Activated T-cell treated with anti-CD3 and anti-CD28 coated beads for 1 hour (primary cell): ENCODE measurements at places on chromosomes 7 and 10.

- DNase-seq = no peak
These were observed 115.2 kb upstream of the MDFIC start for GRCh38 chr7:114806590-114807162.

DNA sequence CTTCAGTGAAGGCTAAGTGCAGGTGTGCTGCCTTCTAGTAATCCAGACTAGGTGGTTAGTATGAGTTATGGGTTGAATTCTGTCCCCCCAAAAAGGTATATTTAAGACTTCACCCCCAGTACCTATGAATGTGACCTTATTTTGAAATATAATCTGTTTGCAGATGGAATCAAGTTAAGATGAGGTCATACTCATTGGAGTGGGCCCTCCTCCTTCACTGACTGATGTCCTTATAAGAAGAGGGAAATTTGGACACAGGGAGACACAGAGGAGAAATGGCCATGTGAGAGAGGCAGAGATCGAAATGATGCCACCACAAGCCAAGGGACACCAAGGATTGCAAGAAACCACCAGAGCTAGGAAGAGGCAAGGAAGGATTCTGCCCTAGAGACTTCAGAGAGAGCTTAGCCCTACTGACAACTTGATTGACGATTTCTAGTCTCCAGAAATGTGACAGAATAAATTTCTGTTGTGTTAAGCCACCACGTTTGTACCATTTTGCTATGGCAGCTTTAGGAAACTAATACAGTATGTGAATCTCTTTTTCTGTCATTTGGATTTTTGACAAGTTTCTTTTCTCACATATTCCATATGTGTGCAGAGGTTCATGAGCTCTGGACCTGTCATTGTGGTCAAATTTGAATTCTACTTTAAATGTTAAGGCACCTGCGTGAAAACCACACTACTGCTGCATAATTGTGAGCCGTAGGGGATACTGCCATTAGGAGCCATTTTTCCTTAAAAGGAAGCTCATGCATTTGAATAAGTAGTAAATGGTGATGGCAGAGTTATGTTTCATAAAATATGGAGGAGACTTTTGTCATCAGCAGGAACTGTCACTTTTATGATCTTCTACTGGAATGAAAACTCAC, 2.6 kb upstream of the RPA3 start:
- DNase-seq = no peak

DNA sequence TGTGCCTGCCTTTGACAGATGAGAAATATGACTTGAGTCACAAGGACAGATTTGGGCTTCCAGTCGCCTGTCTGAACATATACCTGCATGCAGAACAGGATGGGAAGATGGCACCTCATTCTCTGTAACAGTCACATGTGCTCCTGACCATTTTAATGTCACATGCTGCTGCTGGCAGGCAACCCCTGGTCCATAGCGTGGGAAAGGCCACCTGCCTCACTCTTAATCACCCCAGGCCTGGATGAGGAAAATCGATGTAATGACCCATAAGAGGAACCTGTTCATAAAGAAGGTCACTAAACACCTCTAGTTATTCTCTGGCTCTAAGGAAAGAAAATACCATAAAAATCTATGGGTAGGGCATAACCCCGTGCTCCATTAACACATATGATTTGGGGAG, 110.2 kb downstream of the GFRA1 start:
- no peak for DNase-seq

DNA sequence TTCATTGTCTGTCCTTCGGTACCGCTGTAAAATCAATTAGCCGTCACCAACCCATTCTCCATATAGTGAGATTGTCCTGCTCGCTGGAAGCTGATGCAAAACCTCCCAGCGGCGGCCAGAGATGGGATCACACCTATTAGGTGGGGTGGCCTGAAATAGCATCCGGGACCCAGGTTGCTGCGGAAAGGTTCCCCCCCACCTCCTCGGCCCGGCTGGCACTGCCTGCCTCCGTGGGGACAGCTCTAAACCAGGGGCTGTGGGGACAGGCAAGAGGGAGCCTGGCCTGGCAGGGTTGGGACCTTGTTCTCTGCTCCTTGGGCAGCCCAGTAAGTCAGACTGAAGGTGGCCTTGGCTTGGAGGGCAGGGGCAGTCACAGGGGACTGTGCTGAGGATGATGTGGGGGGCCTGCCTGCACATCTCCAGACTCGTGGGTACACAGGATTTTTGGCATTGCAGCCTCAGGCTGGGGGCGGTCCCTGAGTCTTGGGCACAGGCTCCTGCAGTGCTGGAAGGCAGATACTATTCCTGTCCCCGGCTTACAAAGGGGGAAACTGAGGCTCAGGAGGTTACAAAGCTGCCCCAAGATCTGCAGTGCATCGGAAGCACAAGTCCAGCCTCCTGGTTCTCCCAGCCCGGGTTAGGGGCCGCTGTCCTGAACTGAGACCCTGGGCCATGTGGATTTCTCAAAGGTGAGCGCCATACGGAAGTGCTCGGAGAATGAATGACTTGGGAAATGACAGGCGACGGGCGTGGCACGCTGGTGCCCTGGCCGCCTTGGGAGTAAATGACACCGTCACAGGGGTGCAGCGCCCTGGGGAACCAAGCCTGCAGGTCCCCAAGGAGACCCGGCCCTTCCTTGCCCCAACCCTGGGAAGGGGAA, 65.6 kb downstream of the UNCX start:
- no peak for DNase-seq

GRCh38 chr7:25066253-25066652, 58.8 kb downstream of the CYCS start:
- DNase-seq = no peak

GRCh38 chr7:55550010-55550663, 22.2 kb downstream of the VOPP1 start:
- no peak for DNase-seq

- DNase-seq = no peak
These were observed 926 bp upstream of the PCBD1 start for GRCh38 chr10:70889291-70889690.

DNA sequence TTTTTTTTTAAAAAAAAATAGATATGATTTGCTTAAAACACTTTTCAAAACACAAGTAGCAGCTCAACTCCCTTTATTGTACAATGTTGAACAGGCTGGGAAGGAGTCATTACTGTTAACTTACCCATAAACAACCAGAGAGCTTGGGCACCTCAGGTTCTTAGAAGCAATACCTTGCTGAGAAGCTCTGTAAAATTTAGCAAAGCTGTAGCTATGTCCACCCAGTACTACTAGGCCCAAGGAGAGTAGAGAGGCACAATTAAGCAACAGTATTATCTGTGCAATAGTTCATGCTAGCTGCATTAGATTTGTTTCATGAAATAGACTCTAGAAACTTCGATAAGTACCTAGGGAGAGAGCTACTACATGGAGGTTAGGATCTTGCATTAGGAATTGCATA, 32.0 kb downstream of the SEMA3A start:
- DNase-seq = no peak

GRCh38 chr10:87723500-87723899, 63.8 kb downstream of the PAPSS2 start:
- DNase-seq = no peak

DNA sequence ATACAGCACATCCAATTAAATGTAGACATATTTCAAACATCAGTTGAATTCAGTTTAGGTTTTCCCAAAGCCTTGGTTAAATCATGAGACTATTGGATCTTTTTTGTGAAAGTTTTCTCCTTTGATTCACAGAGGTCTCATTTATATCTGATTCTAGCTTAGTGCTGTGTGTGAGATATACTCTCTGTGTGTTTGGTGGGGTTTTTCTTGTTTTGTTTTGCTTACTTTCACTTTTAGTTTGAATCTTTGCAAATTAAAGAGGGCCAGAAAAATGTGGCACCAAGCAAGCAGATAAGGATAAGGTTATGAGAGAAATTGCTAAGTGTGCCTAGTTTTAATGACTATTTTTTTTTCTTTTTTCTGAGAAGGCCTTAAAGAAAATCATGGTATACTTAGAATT, 12.6 kb upstream of the OR6B1 start:
- DNase-seq = no peak

GRCh38 chr7:12888717-12889116, 201.3 kb downstream of the ARL4A start:
- DNase-seq = no peak

DNA sequence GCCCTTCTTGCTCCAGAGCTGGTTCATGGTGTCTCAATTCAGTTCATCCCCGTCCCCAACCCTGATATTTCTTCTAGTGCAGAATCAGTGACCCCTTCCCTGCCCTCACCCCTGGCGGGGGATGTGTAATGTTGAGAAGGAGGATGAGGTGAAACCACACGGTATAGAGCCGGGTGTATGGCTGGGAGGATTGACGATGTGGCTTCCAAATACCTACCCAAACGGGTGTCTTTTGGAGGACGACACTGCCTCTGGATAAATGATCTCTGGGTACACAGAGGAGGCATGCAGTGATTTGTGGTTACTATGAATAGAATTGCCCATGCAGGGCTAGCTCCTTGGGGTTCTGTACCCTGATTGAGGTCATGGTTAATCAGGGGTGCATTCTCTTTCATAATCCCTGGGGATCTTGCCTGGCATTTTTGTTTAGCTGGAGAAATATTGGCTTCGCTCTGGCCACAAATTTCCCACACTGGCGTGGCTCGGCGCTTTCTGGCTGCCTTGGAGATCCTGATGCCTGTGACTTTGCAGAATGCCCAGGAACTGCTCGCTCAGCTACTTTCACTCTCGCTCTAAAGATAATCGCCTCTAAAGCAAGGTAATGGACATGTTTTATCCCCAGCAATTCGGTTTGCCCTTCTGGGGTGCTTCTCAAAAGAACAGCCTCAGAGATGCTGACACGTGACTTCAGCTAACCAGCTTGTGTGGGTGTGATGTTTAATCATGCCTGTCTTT, 89.2 kb downstream of the RBM20 start:
- no peak for DNase-seq

GRCh38 chr7:41451826-41452225, 251.1 kb downstream of the INHBA start:
- DNase-seq = no peak

- no peak for DNase-seq
These were observed 567.5 kb upstream of the SORCS1 start for GRCh38 chr10:107732045-107732444.

GRCh38 chr7:99127636-99128035, 16.3 kb downstream of the SMURF1 start:
- DNase-seq = no peak

GRCh38 chr7:25303281-25304181, 75.2 kb upstream of the NPVF start:
- no peak for DNase-seq

- no peak for DNase-seq
These were observed 75.3 kb downstream of the SVOPL start for GRCh38 chr7:138625849-138626230.

GRCh38 chr10:104323760-104324201, 14.5 kb downstream of the ITPRIP start:
- DNase-seq = no peak

DNA sequence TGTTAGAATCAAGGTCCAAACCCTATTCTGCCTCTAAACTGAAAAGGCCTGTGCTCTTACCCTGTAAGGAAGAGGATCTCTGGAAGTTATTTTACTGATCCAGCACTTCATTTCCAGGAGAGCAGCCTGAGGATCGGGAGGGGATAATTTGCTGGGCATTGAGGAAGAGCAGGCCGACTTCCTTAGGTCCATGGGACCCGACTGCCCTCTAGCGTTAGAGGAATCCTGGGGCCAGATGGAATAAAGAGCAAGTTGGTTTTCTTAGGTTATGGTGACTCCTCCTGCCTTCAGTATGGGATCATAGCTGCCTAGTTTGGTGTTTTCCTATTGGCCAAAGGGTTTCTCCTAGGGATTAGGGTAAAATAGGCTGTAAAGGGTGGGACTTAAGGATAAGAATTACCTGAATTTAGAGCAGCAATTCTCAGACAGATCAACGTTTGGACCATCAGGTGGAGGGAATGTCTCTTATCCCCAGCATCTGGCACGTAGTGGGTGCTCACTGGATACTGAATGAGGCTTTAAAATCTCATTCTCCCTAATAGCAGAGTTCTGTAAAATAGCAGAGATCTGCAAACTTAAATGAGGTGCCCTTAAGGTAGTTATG, 40.0 kb upstream of the SORBS1 start:
- peak; percentile 11 for DNase-seq

DNA sequence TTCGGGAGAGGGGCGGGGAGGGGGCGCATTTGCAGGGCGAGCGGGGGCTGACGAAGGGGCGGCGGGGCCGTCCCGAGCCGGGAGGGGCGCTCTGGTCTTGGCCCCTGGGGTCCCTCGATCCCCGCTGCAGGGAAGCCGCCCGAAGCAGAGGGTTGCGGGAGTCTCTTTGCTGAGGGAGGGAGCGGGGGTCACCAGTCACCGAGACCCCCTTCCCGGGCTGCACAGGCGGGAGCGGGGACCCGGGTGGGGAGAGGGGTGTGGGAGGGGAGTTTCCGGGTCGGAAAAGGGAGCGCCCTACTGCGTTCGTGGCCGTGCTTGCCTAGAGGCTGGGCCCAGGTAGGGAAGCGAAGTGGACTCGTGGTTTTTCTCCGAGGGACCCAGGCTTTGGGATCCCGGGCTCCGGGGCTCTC, 422 bp downstream of the AP1S1 start:
- no peak for DNase-seq

DNA sequence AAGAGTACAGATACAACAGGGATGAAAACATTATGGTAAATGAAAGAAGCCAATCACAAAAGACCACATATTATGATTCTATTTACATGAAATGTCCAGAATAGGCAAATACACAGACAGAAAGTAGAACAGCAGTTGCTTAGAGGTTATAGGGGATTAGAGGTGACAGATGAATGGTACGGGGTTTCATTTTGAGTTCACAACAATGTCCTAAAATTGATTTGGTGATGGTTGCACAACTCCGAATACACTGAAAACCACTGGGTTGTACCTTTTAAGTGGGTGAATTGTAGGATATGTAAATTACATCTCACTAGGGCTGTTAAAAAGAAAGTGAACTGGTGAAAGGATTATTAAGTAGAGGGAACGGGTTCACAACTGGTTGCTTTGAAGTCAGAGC, 76.3 kb upstream of the MRLN start:
- no peak for DNase-seq

DNA sequence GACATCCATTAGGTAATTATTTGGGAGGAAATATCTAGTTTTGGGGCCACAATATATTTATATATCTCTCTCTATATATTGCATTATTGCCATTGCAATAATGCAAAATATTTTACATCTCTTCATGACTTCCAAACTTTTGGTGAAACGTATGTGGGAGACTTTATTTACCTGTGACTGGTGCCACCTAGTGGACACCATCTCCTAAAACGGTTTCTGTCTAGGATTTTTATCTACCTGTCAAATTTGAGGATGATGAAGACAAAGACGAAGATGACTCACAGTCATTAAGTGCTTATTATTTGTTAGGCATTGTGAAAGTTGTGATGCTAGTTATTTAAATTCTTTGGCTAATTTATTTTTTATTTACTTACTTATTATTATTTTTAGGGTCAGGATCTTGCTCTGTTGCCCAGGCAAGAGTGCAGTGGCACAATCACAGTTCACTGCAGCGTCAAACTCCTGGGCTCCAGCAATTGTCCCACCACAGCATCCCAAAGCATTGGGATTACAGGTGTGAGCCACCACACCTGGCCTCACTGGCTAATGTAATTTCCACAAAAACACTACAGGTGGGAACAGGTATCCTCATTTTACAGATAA, 18.7 kb upstream of the CBLL1 start:
- peak; percentile 14 for DNase-seq

GRCh38 chr7:76073335-76073990, 25.6 kb downstream of the MDH2 start:
- DNase-seq = no peak
